Camera-type eye (tissue), 1 donor: ENCODE measurements at places on chromosomes 3 and 15. TPM values are rescaled to one million over a fixed set of nuclear protein-coding genes. Genes with fewer than 3 reads are reported as not detected.

LSMEM2 gene
- total RNA-seq: 1.4 TPM

HIGD2B gene
- total RNA-seq: not detected

CLN6 gene
- total RNA-seq: 30.2 TPM

ZNF662 gene
- 33.0 TPM for total RNA-seq

PCYT1A gene
- 48.7 TPM for total RNA-seq

ASB14 gene
- 0.33 TPM for total RNA-seq

STRIT1 gene
- total RNA-seq: not detected

ARPP21 gene
- total RNA-seq: 22.7 TPM

TGM5 gene
- 0.38 TPM for total RNA-seq

ALPK3 gene
- 11.1 TPM for total RNA-seq

CLEC3B gene
- 109 TPM for total RNA-seq

CD200R1 gene
- total RNA-seq: 2.0 TPM

TOPBP1 gene
- 51.4 TPM for total RNA-seq

CLDN18 gene
- total RNA-seq: not detected

UBP1 gene
- 80.0 TPM for total RNA-seq

SLC15A2 gene
- total RNA-seq: 28.6 TPM

CPLX3 gene
- 42.8 TPM for total RNA-seq

RPUSD2 gene
- 7.3 TPM for total RNA-seq

SERINC4 gene
- 3.8 TPM for total RNA-seq

CIP2A gene
- 18.5 TPM for total RNA-seq
